ENCODE measurements at places on chromosomes 3 and 15. TPM values are rescaled to one million over a fixed set of nuclear protein-coding genes. Genes with fewer than 3 reads are reported as not detected.

GRCh38 chr15:87628311-87628710 lies 628.2 kb downstream of the NTRK3 start:
- H3K36me3 ChIP-seq = no peaks in the 10 kb centered on the region
- no peak overlapping the region for H3K4me3 ChIP-seq
- H3K27me3 ChIP-seq = no peaks in the 10 kb centered on the region
- H3K27ac ChIP-seq = no peak overlapping the region

Gene FOXB1
- total RNA-seq = not detected

Gene CTXN2
- total RNA-seq = not detected

DNA sequence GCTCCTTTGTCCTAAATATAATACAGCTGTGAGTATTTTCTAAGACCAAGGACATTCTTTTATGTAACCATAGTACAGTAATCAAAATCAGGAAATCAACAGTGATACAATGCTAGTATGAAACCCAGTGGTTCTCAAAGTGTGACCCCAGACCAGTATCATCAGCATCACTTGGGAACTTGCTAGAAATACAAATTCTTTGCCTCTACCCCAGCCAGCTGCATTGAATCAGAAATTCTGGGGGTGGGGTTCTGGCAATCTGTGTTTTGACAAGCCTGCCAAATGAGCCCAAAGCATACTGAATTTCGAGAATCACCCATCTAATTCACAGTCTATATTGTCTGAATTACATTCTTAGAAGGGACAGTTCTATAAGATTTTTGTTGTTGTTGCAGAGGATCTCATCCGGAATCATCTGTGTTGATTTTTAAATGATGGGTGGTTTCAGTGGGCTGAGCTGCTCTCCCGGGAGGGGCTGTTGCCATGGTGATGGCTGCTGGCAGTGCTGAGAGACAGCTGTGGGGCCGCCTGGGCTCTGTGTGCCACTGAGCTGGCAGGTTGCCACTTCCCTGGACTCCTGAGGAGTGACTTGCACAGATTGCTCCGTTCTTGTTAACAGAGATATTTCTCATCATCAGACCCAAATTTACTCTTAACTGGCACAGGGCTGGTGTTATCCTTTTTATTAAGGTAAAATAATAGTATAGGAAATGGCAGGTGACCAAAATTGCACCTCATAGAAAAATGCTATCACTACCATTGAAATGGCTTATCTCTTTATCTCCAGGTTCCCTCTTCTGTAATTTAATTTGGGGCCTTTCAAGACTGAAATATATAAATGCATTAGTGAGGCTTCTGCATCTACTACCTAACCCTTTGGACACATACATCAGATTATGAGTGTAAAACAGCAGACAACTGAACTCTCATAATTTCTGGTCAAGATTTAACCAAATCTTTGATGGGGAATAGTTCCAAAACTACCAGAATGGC lies 56.5 kb downstream of the NEK11 start:
- no peaks in the 10 kb centered on the region for H3K27me3 ChIP-seq
- no peaks in the 10 kb centered on the region for H3K4me1 ChIP-seq
- no peak for DNase-seq

DNA sequence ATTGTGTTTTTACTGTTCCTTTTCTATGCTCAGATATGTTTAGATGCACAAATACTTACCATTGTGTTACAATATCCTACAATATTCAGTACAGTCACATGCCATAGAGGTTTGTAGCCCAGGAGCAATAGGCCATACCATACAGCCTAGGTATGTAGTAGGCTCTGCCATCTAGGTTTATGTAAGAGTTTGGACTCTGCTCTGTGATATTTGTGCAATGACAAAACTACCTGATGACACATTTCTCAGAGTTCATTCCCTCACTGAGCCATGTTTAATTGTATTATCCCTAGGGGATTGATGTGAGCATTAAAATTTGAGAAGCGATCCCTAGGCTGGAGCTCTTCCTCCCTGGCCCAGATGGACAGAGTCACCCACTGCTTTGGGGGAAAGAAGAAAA lies 270.0 kb upstream of the PROK2 start:
- no peaks in the 10 kb centered on the region for H3K4me1 ChIP-seq
- H3K36me3 ChIP-seq = no peaks in the 10 kb centered on the region
- H3K27ac ChIP-seq = no peak overlapping the region
- DNase-seq = no peak
- no peak overlapping the region for H3K4me3 ChIP-seq

- peaks cover 10% of the 10 kb centered on the region for H3K4me1 ChIP-seq
- H3K27ac ChIP-seq = no peak overlapping the region
- DNase-seq = no peak
- no peaks in the 10 kb centered on the region for H3K27me3 ChIP-seq
- no peak overlapping the region for H3K4me3 ChIP-seq
Measured at GRCh38 chr3:103170651-103171050, 735.8 kb downstream of the ZPLD1 start.

GRCh38 chr15:100909565-100909964 lies 9.6 kb upstream of the LRRK1 start:
- H3K4me1 ChIP-seq = peaks cover 5% of the 10 kb centered on the region
- H3K27me3 ChIP-seq = no peaks in the 10 kb centered on the region
- H3K4me3 ChIP-seq = no peak overlapping the region
- no peak for DNase-seq

Gene NANOGP8
- not detected for total RNA-seq

Gene PPP2R3A
- total RNA-seq = 9.4 TPM

DNA sequence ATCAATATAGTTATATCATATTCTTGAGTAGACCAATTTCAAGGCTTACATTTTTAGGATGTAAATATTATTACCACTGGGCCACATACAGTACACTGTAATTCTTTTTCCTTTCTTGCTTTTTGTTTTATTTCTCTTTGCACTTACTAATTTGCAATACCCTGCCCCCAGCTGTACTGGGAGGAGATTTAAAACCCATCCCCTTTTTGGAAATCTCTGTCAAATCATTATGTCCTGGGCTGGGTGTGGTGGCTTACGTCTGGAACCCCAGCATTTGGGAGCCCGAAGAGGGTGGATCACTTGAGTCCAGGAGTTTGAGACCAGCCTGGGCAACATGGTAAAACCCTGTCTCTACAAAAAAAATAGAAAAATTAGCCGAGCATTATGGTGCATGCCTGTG lies 16.2 kb downstream of the ZBTB11 start:
- DNase-seq = no peak
- no peak overlapping the region for H3K4me3 ChIP-seq
- no peaks in the 10 kb centered on the region for H3K4me1 ChIP-seq
- no peaks in the 10 kb centered on the region for H3K27me3 ChIP-seq
- H3K36me3 ChIP-seq = peaks cover 60% of the 10 kb centered on the region
- no peak overlapping the region for H3K27ac ChIP-seq

GRCh38 chr15:75051191-75051608 lies 27.8 kb downstream of the PPCDC start:
- H3K36me3 ChIP-seq = no peaks in the 10 kb centered on the region
- H3K4me1 ChIP-seq = peaks cover 12% of the 10 kb centered on the region
- no peak overlapping the region for H3K4me3 ChIP-seq
- H3K27me3 ChIP-seq = no peaks in the 10 kb centered on the region
- no peak for DNase-seq

DNA sequence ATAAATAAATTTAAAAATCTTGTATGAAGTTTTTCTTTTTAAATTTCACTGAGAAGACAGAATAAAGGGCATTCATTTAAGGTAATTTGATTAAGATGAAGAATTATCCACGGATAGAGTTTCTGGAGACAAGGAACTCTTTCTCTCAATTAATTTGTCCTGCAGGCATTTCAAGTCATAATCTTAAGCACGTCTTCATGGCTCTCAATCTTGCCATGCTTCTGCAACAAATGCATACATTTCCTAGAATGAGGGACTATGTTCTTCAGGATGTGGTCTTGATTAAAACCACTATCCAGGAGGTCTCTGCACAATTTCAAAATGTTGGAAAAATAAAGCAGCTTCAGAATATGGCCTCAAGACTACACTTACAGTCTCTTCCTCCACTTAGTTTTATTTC lies 67.6 kb upstream of the LSAMP start:
- H3K36me3 ChIP-seq = no peaks in the 10 kb centered on the region
- H3K4me3 ChIP-seq = no peak overlapping the region
- no peak for DNase-seq
- no peaks in the 10 kb centered on the region for H3K4me1 ChIP-seq
- no peaks in the 10 kb centered on the region for H3K27me3 ChIP-seq

- H3K27ac ChIP-seq = no peak overlapping the region
- H3K36me3 ChIP-seq = no peaks in the 10 kb centered on the region
- no peaks in the 10 kb centered on the region for H3K4me1 ChIP-seq
- no peak overlapping the region for H3K4me3 ChIP-seq
- no peak for DNase-seq
Measured at GRCh38 chr3:42270561-42270960, 4.6 kb upstream of the CCK start.

Gene ARPP21
- not detected for total RNA-seq

GRCh38 chr3:169112153-169112892 lies 551.2 kb downstream of the MECOM start:
- H3K36me3 ChIP-seq = no peaks in the 10 kb centered on the region
- H3K4me1 ChIP-seq = peaks cover 45% of the 10 kb centered on the region
- peak overlapping the region; percentile 46 for H3K27ac ChIP-seq

GRCh38 chr15:76235186-76235826 lies 76.0 kb downstream of the ETFA start:
- no peak overlapping the region for H3K4me3 ChIP-seq
- no peaks in the 10 kb centered on the region for H3K27me3 ChIP-seq
- H3K36me3 ChIP-seq = no peaks in the 10 kb centered on the region
- no peak overlapping the region for H3K27ac ChIP-seq
- H3K4me1 ChIP-seq = no peaks in the 10 kb centered on the region

Gene DENND6A
- total RNA-seq = 17.6 TPM

GRCh38 chr3:180294282-180295027 lies 257.7 kb upstream of the PEX5L start:
- peaks cover 19% of the 10 kb centered on the region for H3K4me1 ChIP-seq
- no peaks in the 10 kb centered on the region for H3K36me3 ChIP-seq
- H3K4me3 ChIP-seq = no peak overlapping the region
- DNase-seq = no peak
- H3K27me3 ChIP-seq = no peaks in the 10 kb centered on the region
- no peak overlapping the region for H3K27ac ChIP-seq

GRCh38 chr15:63435204-63435820 lies 53.7 kb upstream of the CA12 start:
- peaks cover 10% of the 10 kb centered on the region for H3K4me1 ChIP-seq
- H3K4me3 ChIP-seq = no peak overlapping the region
- no peaks in the 10 kb centered on the region for H3K27me3 ChIP-seq
- no peaks in the 10 kb centered on the region for H3K36me3 ChIP-seq
- DNase-seq = no peak

DNA sequence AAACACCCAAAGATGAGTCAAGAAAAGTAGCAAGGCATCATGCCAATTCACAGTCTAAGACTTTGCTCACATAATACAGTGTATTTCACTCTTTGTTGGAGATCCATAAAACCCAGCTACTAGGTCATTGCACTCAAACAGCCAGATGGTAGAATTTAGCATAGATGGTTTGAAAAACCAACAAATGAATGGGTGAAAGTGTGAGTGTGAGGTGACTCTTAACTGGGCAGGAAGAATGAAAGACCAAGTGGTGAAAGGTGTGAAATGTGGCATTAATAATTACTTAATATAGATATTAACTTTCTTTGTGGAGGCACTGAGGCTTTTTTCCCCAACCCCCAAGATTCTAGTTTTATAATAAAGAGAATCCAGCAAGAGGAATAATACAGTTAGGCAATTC lies 159.5 kb downstream of the SQOR start:
- DNase-seq = no peak
- no peak overlapping the region for H3K4me3 ChIP-seq
- H3K4me1 ChIP-seq = no peaks in the 10 kb centered on the region
- H3K27me3 ChIP-seq = no peaks in the 10 kb centered on the region
- no peaks in the 10 kb centered on the region for H3K36me3 ChIP-seq

DNA sequence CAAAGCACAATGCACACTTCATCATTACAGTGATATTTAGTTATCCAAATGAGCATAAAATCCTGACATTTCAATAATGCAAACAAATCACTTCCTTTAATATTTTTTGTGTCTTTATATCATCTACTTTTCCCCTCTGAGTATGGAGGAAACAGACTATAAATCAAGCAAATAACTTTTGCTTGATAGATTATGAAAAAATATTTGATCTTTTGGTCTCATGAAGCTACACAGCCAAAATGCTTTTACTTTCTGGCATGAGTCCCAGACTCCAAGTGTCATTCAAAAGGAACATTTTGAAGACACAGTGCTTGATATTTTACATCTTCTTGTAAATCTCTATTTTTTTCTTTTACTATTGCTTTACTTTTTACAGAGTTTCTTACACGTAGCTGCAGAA lies 215.3 kb upstream of the ROBO1 start:
- peaks cover 23% of the 10 kb centered on the region for H3K4me1 ChIP-seq
- no peaks in the 10 kb centered on the region for H3K27me3 ChIP-seq
- DNase-seq = peak; percentile 69
- no peaks in the 10 kb centered on the region for H3K36me3 ChIP-seq
- no peak overlapping the region for H3K27ac ChIP-seq
- H3K4me3 ChIP-seq = no peak overlapping the region

Gene SLC27A2
- 8.1 TPM for total RNA-seq

DNA sequence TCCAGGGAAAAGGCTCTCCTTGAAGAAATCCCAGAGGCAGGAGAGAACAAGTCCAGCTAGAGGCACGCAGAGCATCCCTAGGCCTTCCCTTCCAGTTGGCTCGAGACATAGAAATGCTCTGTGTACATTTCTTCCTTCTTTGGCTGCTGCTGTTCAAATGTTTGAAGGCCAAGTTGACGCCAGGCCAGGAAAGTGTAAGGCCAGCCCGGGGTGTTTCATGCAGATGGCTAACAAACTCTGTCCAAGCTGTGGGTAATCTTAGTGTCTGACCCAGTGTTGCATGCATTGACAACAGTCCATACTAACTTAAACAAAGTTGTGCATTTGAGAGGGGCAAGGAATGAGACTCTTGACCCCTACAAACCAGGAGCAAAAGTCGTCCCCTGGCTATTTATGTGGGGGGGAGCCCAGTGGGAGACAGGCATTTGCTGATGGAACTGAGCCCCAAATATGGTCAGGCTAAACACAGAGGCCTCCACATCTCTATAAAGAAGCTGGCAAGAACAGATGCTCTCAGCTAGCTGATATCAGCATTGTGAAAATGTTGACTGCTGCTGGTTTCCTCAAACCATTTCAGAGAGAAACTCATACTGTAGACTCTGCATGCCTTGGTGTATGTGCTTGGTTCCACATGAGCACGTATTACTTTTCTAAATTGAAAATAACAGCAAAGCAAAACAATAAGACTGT lies 139.5 kb downstream of the ADAMTS9 start:
- H3K4me1 ChIP-seq = no peaks in the 10 kb centered on the region
- H3K27me3 ChIP-seq = no peaks in the 10 kb centered on the region
- H3K36me3 ChIP-seq = no peaks in the 10 kb centered on the region

Gene STIMATE
- 18.5 TPM for total RNA-seq

Gene ADGRG7
- not detected for total RNA-seq
